ENCODE measurements at places on chromosomes 4 and X. TPM values are rescaled to one million over a fixed set of nuclear protein-coding genes. Genes with fewer than 3 reads are reported as not detected.

Gene DMP1
- total RNA-seq = not detected

DNA sequence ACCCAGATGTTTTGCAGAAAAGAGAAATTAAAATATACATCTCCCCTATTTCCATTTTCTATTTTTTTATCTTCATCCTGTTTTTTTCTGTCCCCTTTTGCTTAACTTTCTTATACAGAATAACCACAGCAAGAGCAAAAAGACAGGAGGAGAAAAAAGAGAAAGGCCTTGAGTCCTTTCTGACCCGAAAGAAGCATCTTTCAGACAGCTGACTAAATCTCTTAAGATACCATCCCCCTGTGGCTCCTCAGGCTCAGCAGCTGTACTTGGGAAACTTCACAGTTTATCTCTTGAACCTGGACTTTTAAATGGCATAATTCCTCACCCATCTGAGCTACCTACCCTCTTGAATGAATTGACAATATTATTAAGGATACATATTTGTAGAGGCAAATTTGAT lies 100.2 kb downstream of the FIP1L1 start:
- no peak for DNase-seq

DNA sequence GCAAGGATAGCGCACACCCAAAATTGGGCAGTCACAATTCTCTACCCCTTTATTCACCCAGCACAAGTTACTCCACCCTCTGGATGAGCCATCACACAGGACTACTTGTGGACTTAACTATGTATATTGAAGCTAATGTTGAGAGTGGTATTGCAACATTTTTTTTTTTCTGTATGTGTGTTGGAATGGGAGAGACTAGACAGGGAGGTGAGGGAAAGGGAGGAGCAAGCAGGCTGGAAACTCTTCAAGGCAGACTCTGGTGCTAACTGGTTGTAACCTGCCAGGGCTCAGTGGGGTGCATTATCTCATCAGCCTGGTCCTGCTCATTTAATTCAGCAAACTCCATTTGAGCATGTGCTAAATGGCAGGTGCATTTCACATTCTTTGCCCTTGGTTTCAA lies 18.4 kb upstream of the CWH43 start:
- no peak for DNase-seq

GRCh38 chr4:2805712-2806389 lies 13.0 kb downstream of the SH3BP2 start:
- DNase-seq = no peak

Gene DHRSX
- total RNA-seq = 22.5 TPM

Gene CENPVL3
- total RNA-seq = not detected

Gene LRIT3
- 0.23 TPM for total RNA-seq

GRCh38 chrX:155218777-155219176 lies 2.5 kb downstream of the VBP1 start:
- no peak for DNase-seq

DNA sequence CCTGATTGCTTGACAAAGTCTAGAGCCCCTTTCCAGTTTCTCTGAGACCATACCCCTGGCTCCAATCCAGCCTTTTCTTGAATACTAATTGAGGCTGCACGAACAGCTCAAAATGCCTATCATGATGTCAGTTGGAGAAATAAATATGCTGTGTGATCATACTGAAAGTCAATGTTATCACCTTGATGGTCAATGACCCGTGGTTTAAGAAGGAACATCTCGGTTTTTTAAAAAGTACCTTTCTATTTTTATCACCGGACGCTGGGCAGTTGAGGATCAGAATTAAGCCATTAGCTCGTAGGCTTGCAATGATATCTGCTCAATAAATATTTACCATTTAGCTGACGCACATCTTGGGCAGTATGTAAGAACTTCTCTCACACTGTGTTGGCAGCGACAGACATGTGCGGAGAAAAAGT lies 852 bp upstream of the WDR44 start:
- no peak for DNase-seq

Gene TEX13C
- not detected for total RNA-seq

DNA sequence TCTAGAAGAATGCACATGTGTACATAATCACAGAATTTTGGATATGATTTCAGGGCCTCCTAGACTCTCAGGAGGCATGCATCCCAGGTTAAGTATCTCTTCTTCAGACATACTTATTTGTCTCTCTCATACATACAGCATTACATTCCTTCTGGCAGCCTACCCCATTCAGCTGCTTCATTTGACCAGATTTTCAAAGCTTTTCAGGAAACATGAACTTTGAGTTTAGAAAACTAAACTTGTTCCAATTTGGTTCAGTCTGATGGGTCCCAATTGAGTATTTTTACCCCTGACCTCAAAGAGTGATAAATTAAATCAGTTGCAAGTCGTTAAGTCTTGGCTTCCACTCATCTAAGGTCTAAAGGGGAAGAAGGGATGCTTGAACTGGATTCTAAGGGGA lies 330.9 kb downstream of the ARHGAP24 start:
- no peak for DNase-seq

All from activated CD8-positive, alpha-beta memory T cell treated with anti-CD3 and anti-CD28 coated beads, Interleukin-2, amount 10 ng/mL, durations not matched to agents 7 days and 5 days (primary cell).